ENCODE measurements at places on chromosomes 1 and 21. TPM values are rescaled to one million over a fixed set of nuclear protein-coding genes. Genes with fewer than 3 reads are reported as not detected.
A peak's percentile ranks its signal among the peaks of the same experiment; 100 is the strongest.

DNA sequence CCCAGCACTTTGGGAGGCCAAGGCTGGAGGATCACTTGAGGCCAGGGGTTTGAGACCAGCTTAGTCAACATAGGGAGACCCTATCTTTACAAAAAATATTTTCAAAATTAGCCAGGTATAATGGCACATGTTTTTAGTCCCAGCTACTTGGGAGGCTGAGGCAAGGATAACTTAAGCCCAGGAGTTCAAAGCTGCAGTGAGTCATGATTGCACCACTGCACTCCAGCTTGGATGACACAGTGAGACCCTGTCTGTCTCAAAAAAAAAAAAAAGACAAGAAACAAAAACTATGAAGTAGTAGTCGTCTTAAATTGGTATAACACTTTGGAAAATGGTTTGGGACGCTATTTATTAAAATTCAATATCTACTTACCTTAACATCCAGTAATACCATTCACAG lies 7.7 kb downstream of the AIM2 start:
- H3K4me1 ChIP-seq: peaks cover 20% of the 10 kb centered on the region
- peak overlapping the region; percentile 64 for H3K4me3 ChIP-seq
- peak overlapping the region; percentile 79 for H3K27ac ChIP-seq
- no peak for DNase-seq
- no peaks in the 10 kb centered on the region for H3K27me3 ChIP-seq

DNA sequence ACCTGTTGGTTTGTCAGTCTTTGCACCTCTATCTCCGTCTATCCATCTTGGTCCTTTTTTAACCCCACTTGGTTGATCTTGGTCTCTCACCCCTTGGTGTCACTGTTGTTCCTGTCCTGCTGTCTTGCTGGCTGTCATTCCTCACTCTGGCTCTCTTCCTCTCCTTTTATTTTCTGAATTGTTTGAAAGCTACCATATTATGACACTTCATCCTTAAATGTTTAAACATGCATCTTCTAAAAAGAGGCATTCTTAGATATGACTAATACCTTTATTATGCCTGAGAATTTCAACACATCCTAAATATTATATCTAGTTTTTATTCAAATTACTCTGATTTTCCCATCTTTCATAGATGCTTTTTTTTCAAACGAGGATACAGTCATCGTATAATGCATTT lies 37.0 kb downstream of the BACH1 start:
- H3K27me3 ChIP-seq: no peaks in the 10 kb centered on the region
- no peak for DNase-seq
- H3K27ac ChIP-seq: no peak overlapping the region
- H3K4me1 ChIP-seq: no peaks in the 10 kb centered on the region

DNA sequence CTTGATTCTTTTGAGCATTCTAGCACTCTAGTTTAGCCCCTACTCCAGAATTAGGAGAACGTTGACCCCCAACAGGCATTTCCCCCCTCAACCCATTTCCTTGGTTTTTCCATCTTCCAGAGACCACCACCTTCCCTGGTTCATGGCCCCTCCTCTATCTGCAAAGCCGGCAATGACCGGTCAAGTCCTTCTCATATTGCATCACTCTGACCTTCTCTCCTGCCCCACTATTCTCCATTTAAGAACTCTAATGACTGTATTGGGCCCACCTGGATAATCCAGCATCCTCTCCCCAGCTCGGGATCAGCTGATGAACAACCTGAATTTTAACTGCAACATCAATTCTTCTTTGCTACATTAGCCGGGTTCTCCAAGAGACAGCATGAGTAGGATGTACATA lies 437.4 kb downstream of the NPHP4 start:
- no peak overlapping the region for H3K27ac ChIP-seq
- no peak for DNase-seq
- no peaks in the 10 kb centered on the region for H3K4me1 ChIP-seq
- H3K27me3 ChIP-seq: no peaks in the 10 kb centered on the region

GRCh38 chr21:38914528-38915293 lies 109.0 kb downstream of the ETS2 start:
- no peaks in the 10 kb centered on the region for H3K4me1 ChIP-seq
- peak; percentile 11 for DNase-seq
- H3K27me3 ChIP-seq: no peaks in the 10 kb centered on the region
- H3K36me3 ChIP-seq: no peaks in the 10 kb centered on the region

- no peak overlapping the region for H3K4me3 ChIP-seq
- no peak for DNase-seq
- no peak overlapping the region for H3K27ac ChIP-seq
- H3K4me1 ChIP-seq: no peaks in the 10 kb centered on the region
- H3K36me3 ChIP-seq: no peaks in the 10 kb centered on the region
These were observed 6.4 kb downstream of the ASAP3 start for GRCh38 chr1:23477359-23478144.

DNA sequence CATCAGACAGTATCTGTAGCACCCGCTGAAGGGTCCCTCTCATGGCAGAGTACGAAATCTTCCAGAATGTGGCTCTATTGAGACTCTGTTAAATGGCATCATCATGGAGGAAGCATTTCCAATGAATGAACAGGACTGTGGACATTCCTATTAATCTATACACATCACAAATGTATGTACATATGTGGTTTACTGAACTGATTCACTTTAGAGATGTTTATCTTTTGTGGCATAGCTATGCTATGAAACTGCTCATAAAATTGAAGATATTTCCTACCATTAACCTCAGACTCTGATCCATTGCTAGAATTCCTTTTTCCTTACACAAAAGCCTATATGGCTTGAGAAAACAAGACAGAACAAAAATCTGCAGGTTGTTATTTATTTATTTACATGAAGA lies 259.6 kb upstream of the RRP15 start:
- no peak overlapping the region for H3K27ac ChIP-seq
- H3K27me3 ChIP-seq: no peaks in the 10 kb centered on the region
- DNase-seq: no peak
- no peaks in the 10 kb centered on the region for H3K36me3 ChIP-seq
- H3K4me3 ChIP-seq: no peak overlapping the region

LENEP gene
- total RNA-seq: not detected

DNA sequence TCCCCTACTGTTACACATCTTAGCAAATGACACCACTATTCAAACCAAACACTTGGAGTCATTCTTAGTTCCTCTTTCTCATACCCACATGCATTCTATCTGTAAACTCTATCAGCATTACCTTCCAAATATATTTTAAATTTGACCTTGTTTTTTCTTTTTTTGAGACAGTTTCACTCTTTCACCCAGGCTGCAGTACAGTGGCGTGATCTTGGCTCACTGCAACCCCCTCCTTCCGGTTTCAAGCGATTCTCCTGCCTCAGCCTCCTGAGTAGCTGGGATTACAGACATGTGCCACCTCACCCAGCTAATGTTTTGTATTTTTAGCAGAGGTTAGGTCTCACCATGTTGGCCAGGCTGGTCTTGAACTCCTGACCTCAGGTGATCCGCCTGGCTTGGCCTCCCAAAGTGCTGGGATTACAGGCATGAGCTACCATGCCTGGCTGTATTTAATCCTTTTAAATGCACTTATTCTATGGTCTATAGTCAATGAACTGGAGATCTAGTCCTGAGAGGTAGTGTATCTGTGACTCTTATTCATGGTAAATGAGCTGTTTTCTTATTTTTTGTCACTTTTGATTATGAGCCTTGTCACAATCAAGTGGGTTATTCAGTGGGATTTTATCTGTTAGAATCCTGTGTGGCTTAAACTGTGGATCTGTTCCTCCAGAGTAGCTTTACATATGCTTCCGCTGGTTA lies 73.1 kb downstream of the GATAD2B start:
- peak; percentile 41 for DNase-seq
- no peaks in the 10 kb centered on the region for H3K27me3 ChIP-seq
- H3K4me3 ChIP-seq: no peak overlapping the region
- no peaks in the 10 kb centered on the region for H3K4me1 ChIP-seq
- peaks cover 16% of the 10 kb centered on the region for H3K36me3 ChIP-seq

SPOCD1 gene
- 1.1 TPM for total RNA-seq

CASZ1 gene
- total RNA-seq: 55.1 TPM

- DNase-seq: no peak
- H3K4me3 ChIP-seq: no peak overlapping the region
- no peaks in the 10 kb centered on the region for H3K4me1 ChIP-seq
- no peak overlapping the region for H3K27ac ChIP-seq
- H3K36me3 ChIP-seq: no peaks in the 10 kb centered on the region
These were observed 25.2 kb downstream of the ACKR1 start for GRCh38 chr1:159229896-159230295.

- no peak overlapping the region for H3K27ac ChIP-seq
- DNase-seq: no peak
- H3K4me1 ChIP-seq: peaks cover 33% of the 10 kb centered on the region
These were observed 1.0 kb downstream of the TMEM200B start for GRCh38 chr1:29122682-29123052.

- H3K36me3 ChIP-seq: no peaks in the 10 kb centered on the region
- no peaks in the 10 kb centered on the region for H3K27me3 ChIP-seq
- no peak overlapping the region for H3K27ac ChIP-seq
- no peak overlapping the region for H3K4me3 ChIP-seq
- DNase-seq: no peak
These were observed 464.5 kb downstream of the USP25 start for GRCh38 chr21:16194095-16194787.

GRCh38 chr1:20184997-20185833 lies 681 bp upstream of the UBXN10 start:
- H3K27me3 ChIP-seq: no peaks in the 10 kb centered on the region
- peaks cover 27% of the 10 kb centered on the region for H3K4me1 ChIP-seq
- peak overlapping the region; percentile 71 for H3K4me3 ChIP-seq
- no peaks in the 10 kb centered on the region for H3K36me3 ChIP-seq
- peak overlapping the region; percentile 44 for H3K27ac ChIP-seq
- peak; percentile 19 for DNase-seq

- H3K4me1 ChIP-seq: no peaks in the 10 kb centered on the region
- no peak overlapping the region for H3K4me3 ChIP-seq
- H3K27me3 ChIP-seq: peaks cover 7% of the 10 kb centered on the region
- no peak overlapping the region for H3K27ac ChIP-seq
These were observed 20.2 kb downstream of the ARHGEF11 start for GRCh38 chr1:157025385-157025784.

- H3K27ac ChIP-seq: no peak overlapping the region
- no peaks in the 10 kb centered on the region for H3K36me3 ChIP-seq
- H3K27me3 ChIP-seq: no peaks in the 10 kb centered on the region
- no peak for DNase-seq
These were observed 47.3 kb downstream of the NEGR1 start for GRCh38 chr1:72235062-72235461.

GRCh38 chr1:230744382-230744781 lies 2.8 kb upstream of the CAPN9 start:
- no peaks in the 10 kb centered on the region for H3K27me3 ChIP-seq
- H3K27ac ChIP-seq: no peak overlapping the region
- DNase-seq: no peak
- no peak overlapping the region for H3K4me3 ChIP-seq
- H3K4me1 ChIP-seq: no peaks in the 10 kb centered on the region
- no peaks in the 10 kb centered on the region for H3K36me3 ChIP-seq

GRCh38 chr1:179034720-179035119 lies 9.0 kb downstream of the FAM20B start:
- H3K4me3 ChIP-seq: peak overlapping the region; percentile 23
- no peaks in the 10 kb centered on the region for H3K27me3 ChIP-seq
- DNase-seq: peak; percentile 56
- H3K4me1 ChIP-seq: peaks cover 26% of the 10 kb centered on the region

DNA sequence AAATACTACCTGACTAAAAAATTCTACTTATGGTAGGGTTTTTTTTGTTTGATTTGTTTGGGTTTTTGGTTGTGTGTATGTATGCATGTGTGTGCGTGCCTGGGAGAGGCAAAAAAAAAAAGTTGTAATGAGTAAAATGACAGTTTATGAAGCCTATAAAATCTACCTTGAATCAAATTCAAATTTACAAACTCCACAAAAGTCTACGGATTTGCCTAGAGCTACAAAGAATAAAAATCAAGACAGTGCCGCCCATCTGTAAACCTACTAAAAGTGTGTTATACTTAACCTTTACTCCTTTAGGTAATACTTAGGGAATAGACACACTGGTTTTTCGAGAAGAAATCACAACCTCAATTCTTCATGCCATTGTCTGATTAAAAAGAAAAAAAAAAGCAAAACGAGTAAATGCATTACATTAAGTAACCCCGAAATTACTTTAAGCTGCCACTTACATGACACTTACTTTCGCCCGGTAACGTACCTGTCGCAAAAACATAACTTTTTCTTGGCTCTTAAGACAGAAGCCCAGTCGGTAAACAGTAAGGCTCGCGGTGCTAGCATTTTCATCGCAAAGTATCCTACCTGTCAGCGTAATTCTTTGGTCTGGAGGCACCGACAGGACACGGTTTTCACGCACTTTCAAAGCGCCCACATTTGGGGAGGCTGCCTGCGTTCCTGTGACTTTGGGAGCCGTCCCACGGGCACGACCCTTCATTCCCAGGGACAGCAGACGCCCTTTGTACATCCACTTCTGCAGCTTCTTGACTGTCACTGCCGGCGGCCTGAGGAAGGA lies 951 bp downstream of the SYDE2 start:
- peak; percentile 29 for DNase-seq
- H3K27ac ChIP-seq: peak overlapping the region; percentile 83
- peaks cover 19% of the 10 kb centered on the region for H3K4me1 ChIP-seq
- H3K36me3 ChIP-seq: no peaks in the 10 kb centered on the region
- H3K4me3 ChIP-seq: peak overlapping the region; percentile 63
- peaks cover 28% of the 10 kb centered on the region for H3K27me3 ChIP-seq

BNIPL gene
- 0.94 TPM for total RNA-seq

- H3K4me3 ChIP-seq: no peak overlapping the region
- no peak overlapping the region for H3K27ac ChIP-seq
- no peaks in the 10 kb centered on the region for H3K27me3 ChIP-seq
- peaks cover 2% of the 10 kb centered on the region for H3K36me3 ChIP-seq
- DNase-seq: no peak
These were observed 2.3 kb upstream of the GADD45A start for GRCh38 chr1:67682659-67683197.

DNAJC28 gene
- total RNA-seq: 0.17 TPM

DNA sequence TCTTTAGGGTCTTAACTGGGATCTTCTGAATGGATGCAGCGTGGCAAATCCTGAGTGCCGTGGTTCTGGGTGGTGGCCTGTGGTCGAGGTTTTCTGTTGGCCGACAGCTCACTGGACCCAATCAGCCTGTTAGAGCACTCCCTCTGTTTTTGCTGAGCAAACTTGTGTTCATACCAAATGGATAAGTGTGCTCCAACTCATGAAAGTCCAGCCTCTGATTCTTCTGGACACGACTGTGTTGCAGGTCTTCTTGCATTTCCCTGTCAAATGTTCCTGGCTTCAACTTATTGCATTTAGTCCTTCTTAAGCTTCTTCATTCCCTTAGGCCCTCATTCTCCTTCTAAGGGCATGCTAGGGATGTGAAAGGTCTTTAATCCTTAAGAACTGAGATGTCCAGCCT lies 63.7 kb downstream of the AJAP1 start:
- no peaks in the 10 kb centered on the region for H3K36me3 ChIP-seq
- no peak overlapping the region for H3K4me3 ChIP-seq

CLDN17 gene
- not detected for total RNA-seq

- no peak overlapping the region for H3K27ac ChIP-seq
- H3K27me3 ChIP-seq: no peaks in the 10 kb centered on the region
- H3K4me1 ChIP-seq: no peaks in the 10 kb centered on the region
- H3K4me3 ChIP-seq: no peak overlapping the region
These were observed 35.2 kb upstream of the VAV3 start for GRCh38 chr1:108000184-108000583.

Data from CD4-positive, CD25-positive, alpha-beta regulatory T cell (primary cell).